ENCODE measurements at places on chromosomes 6 and 20. TPM values are rescaled to one million over a fixed set of nuclear protein-coding genes. Genes with fewer than 3 reads are reported as not detected.

LHFPL5 gene
- total RNA-seq, result not detected

C2 gene
- 2.2 TPM for total RNA-seq

- no peak overlapping the region for H3K27ac ChIP-seq
- H3K4me1 ChIP-seq, result no peaks in the 10 kb centered on the region
- H3K27me3 ChIP-seq, result no peaks in the 10 kb centered on the region
- DNase-seq, result no peak
These were observed 288.0 kb upstream of the JAG1 start for GRCh38 chr20:10961651-10962288.

NFATC2 gene
- 62.3 TPM for total RNA-seq
